ENCODE measurements at places on chromosomes 2 and 18.

DNA sequence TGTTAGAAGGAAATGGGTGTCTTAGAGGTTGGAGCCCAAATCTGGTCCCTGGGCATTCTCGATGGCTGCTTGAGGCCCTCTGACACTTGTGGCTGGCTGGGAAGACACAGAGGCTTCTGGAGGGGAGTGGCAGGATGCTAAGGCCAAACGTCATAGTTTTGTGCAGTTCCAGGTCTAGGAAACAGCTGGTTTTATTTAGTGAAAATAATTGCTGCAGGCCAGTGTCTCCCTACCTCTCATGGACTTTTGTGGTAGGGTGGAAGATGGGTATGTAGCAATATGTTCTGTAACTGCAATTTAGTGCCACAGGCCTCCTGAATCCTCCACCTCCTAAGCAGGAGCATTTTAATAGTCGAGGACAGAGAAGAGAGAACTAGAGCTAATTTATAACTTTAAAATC lies 32.2 kb upstream of the SPRED2 start:
- no peak for DNase-seq

DNA sequence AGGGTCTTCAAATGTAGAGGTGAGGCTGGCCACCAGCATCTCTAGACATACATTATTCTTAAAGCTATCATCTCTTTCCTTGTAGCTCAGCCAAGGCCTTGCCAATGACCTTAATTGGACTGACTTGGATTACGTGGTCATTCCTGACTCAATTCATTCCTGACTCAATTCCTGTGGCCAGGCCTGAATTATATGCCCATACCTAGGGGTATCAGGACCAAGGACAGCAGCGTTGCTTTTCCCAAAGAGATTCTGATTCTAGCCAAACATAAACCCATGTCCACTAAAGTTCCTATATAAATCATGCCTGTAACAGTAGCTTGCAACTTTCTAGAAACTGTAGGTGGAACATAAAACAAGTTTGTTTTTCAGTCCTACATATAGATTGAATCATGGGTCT lies 231.7 kb downstream of the ARL6IP6 start:
- DNase-seq: no peak

DNA sequence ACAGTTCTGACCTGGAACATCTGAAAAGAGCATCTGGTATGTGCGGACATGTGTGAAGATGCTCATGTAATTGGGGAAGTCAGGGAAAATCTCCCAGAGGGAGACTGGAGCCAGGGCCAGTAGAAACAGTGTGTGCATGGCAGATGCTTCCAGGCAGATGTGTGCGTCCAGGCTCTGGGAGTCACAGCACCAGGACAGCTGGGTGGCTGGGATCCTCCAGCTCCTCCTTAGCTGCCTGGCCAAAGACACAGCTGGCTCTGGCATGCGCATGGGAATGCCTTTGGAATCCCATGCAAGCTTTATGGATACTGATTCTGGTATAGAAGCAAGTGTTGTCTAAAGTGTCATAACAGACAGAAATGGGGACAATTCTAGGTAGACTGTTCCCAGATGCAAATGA lies 369.7 kb downstream of the INSIG2 start:
- no peak for DNase-seq

GRCh38 chr18:80042785-80043184 lies 8.6 kb downstream of the RBFA start:
- DNase-seq: no peak

DNA sequence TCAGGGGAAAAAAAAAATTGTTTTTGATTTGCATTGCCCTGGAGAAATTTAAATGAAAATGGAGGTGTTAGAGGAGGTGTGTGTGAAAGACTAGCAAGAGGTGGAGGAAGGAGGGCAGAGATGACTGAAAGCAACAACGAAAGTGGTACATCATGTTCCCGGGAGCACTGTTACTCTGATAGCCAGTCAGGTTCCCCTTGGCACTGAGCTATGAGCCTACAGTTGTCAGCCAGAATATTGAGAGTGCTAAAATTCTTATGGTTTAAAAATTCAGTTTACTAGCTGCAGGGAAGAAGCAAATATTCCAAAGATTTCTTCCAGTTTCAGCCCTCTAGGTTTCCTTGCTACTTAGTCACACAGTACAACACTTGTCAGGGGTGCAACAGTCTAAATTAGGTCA lies 366.7 kb upstream of the DLGAP1 start:
- DNase-seq: no peak

GRCh38 chr2:225996462-225996828 lies 596.9 kb downstream of the NYAP2 start:
- no peak for DNase-seq

DNA sequence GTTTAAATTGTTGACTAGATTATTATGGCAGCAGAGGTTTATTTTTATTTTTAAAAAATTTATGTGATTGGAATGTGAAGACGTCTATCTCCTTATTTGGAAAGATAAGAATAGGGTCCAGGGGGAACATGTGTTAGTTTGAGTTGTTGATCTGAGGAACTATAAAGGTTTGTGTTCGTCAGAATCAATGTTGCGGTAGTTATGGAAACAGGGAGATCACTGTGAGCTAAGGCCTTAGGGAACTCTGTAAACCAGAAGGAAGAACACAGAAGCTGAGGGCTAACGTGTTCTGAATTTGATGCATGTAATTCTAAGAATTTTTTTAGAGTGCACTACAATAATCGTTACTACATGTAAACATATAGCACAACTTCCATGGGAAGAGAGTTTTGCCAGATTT lies 168.5 kb upstream of the ZSWIM2 start:
- DNase-seq: no peak

GRCh38 chr2:238425979-238426567 lies 654 bp upstream of the ASB1 start:
- DNase-seq: peak; percentile 10

- DNase-seq: no peak
These were observed 228.3 kb downstream of the LDLRAD4 start for GRCh38 chr18:13446610-13447461.

DNA sequence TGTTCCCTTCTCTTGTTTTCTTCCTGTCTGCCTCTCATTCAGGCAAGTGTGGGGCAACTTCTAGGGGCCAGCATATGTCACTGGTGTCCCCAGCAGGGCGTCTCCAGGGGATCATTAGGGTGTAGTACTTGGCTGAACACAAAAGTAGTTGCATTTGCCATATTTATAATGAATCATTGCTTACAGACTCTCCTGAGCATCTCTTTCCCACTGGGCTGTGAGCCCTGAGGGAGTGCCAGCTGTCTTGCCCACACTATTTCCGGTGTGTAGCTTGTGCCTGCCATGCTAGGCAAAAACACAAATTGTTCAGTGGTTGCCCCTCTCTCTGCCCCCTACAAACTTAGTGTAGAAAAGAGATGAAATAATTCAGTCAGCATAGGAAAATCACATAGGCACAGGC lies 40.8 kb upstream of the SCLY start:
- no peak for DNase-seq

DNA sequence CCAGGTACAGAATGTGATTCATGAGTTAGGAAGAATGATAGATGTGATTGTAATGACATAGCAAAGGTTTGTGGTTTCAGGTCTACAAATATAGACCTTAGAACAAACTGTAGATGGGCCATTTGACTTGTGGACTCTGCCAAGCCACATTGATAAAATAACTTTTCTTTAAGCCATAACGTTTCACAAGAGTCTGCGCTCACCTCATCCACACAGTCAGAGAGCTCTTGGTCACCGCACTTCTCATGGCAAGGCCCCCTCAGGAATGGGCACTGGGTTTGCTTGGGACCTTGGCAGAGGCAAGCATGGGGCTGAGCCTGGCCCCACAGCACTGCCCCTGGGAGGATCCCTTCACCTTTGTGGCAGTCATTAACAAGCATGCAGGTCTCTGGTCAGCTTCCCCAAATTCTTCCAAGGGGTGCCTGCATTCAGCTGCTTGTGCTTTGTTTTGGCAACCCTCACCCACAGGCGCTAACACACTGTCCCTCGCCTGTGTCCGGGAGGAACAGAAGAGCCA lies 14.0 kb downstream of the ARMC9 start:
- DNase-seq: no peak

- no peak for DNase-seq
These were observed 733 bp upstream of the CXCR2 start for GRCh38 chr2:218125095-218125494.

- DNase-seq: no peak
These were observed 27.9 kb downstream of the ZAP70 start for GRCh38 chr2:97741251-97741650.

- DNase-seq: no peak
These were observed 69.6 kb downstream of the CABYR start for GRCh38 chr18:24208270-24209035.

GRCh38 chr2:595831-596592 lies 81.2 kb downstream of the TMEM18 start:
- no peak for DNase-seq

DNA sequence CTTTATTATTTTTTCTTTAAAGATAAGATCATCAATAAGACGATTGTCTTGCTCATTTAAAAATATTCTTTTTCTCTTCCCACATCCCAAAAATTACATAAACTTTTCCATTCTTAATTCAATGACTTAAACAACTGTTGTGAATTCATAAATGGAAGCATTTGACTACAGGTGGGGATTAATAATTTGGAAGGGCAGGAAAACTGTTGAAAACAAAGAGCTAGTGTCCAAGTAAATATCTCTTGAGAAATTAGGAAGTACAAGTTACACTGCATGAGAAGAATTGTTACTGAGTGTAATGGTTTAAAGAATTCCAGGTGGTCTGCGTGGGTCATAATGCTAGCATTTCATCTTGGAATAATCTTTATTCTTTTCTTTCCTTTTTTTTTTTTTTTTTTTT lies 634.8 kb upstream of the ZEB2 start:
- no peak for DNase-seq

- DNase-seq: no peak
These were observed 39.8 kb downstream of the TTN start for GRCh38 chr2:178767094-178768060.

GRCh38 chr2:6924101-6924923 lies 7.1 kb downstream of the RNF144A start:
- no peak for DNase-seq

DNA sequence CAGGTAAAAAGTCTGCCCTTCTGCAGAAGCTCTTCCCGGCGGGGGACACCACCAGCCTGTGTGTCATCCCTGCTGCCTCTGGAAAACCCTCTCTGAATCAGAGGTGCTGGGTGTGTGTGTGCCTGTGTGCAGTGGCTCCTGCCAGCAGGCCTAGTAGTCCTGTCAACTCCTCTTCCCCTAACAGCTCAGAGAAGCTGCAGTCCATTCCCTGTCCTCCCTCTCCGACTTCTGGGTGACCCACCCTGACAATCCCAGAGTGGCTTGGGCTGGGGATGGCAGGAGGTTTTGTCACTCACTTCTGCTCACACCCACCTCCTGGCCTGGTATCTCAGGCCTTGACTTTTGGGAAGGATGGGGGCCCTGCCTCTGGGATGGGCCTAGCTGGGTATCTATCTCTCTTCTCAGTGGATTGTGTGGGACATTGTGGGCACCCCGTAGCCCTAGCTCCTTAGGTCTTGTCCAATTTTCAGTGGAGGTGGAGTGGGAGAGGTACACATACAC lies 2.3 kb downstream of the WNT10A start:
- DNase-seq: no peak

DNA sequence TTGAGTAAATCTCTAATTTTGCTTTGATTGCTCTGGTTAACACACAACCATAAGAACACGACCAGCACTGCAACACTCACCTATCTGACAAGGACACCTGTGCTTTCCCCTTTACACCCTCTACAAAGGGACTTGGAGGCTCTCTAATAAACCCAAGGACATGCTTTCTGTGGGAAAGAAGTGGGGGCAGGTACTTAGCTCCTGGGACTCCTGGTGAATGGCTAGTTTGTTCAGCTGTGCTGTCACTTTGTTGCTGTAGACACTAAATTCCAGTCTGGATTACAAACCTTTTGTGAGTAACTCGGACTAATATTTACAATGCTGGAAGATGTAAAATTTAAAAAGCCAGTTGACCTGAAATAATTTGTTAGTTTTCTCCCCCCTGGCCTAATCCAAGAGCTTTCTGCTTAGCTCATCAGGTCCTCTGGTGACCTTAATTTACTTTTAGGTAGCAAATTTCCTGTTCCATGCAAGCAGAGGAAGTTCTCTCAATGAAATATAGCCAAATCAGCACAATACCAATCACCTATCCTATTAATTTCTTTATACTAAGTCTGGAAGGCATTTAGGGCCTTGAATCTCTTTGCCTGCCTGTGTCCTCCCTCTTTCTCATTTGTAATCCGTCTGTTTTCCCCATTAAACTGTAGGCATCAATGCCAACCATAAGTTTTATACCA lies 67.5 kb downstream of the PLCL1 start:
- DNase-seq: peak; percentile 43

DNA sequence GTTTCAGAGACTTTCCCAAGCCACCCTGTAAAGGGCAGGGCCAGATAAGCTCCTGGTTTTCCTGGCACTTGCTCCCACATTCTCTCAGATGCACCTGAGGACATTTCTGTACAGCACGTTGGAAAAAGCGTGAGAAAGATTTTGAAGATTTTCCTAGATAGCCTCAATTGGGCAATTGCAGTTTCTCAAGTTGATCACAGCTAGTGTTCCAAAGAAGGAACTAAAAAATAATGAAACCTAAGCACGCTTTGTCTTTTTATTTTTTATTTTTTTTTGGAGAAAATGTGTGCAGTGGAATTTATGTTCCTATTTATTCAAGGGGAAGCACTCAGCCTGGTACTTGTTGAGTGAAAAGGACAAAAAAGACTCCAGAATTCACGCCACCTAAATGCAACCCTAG lies 429.1 kb downstream of the RNF144A start:
- no peak for DNase-seq

GRCh38 chr18:39838831-39839230 lies 2116.2 kb upstream of the PIK3C3 start:
- no peak for DNase-seq

- no peak for DNase-seq
These were observed 405.8 kb downstream of the EPHA4 start for GRCh38 chr2:221166292-221166691.

DNA sequence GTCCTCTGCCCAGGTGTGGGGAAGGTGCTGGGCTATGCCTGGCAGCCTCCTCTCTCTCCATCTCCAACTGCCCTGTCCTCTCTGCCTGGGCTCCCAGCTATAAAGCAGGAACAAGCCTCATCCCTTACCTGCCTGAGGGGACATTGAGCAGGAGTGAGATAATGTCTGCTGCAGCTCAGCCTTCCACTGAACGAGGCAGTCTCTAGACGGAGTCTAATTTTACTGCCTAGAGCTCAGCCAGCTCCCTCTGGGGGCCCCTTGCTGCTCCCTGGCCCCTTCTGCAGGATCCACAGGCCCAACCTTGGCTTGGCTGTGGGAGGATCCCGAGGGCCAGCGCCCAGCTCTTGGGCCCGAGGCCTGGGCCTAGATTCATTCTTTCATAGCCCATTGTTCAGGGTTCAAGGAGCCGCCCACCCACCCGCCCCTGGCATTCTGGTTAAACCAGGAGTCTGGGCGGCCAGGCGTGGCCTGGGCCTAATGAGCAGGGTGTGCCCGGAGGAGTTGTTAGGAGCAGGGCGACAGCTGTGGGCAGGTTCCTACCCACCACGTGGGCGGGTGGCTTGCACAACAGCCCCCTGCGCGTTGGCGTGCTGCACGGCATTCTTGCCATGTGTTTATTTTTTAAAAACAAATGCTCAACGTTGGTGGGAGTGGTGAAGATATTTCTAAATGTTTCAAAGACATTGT lies 44.6 kb downstream of the FOSL2 start:
- no peak for DNase-seq

Measured in NCI-H2081 treated with DMSO at 0.1 percent for 48 hours (cell line).